ENCODE measurements at places on chromosomes 3 and 15.

GRCh38 chr15:52661909-52662308, 17.3 kb downstream of the ATOSA start:
- no peak for DNase-seq

- no peak for DNase-seq
Observed at GRCh38 chr15:33460166-33460805, 149.5 kb downstream of the RYR3 start.

DNA sequence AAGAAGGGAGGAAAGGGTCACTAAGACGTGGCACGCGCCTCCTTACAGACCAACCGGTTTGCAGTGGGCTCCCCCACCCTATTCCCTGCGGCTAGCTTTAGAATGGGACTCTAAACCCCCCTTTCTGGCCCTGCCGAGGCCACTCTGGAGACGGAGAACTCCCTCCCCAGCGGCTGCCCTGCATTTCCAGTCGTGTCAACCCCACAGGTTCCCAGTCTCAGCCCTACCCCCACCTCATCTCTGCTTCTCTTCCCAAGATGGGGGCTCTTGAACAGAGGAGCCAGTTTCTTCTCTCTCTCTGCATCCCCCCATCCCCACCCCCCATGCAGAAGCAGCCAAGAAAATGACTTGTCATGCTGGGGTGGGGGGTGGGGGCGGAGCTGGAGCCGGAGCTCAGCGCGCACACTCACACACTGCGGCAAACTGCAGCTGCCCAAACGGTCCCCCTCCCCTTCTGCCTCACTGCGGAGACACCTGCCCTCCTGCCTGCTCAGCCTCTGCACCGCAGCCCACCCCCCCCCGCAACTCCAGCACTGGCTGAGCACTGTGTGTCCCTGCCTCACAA, 871 bp downstream of the MAP1A start:
- no peak for DNase-seq

DNA sequence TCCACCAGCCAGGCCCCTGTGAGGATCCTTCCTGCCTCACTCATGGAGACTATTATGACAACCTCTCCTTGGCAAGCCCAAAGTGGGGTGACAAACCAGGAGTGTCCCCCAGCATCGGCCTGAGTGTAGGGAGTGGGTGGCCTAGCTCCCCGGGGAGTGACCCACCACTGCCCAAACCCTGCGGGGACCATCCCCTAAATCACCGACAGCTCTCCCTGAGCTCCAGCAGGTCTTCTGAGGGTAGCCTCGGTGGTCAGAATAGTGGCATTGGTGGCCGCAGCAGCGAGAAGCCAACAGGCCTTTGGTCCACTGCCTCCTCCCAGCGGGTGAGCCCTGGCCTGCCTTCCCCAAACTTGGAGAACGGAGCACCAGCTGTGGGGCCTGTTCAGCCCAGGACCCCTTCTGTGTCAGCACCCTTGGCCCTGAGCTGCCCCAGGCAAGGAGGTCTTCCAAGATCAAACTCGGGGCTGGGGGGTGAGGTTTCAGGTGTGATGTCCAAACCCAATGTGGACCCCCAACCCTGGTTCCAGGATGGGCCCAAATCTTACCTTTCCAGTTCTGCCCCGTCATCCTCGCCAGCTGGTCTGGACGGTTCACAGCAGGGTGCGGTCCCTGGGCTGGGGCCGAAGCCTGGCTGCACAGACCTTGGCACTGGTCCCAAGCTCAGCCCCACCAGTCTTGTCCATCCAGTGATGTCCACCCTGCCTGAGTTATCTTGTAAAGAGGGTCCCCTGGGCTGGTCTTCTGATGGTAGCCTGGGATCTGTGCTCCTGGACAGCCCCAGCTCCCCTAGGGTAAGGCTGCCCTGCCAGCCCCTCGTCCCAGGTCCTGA, 1.0 kb downstream of the LIMD1 start:
- no peak for DNase-seq

DNA sequence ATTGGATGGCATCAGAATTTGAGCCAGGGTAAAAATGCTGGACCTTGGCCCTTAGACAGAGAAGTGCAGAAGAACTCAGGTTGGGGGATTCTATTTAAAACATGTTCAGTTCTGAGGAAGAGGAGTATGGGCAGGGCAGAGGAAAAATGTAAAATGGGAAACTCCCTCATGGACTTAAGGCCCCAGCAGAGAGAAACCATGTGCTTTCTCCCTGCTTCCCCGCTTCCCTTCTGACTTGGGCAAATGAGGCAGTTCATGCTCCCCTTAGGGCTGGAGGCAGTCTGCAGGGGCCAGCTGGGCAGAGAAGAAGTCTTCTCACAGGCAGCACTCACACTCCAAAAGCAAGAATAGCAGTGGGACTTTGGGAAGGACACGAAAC, 9.9 kb upstream of the NUDT16 start:
- DNase-seq: no peak

DNA sequence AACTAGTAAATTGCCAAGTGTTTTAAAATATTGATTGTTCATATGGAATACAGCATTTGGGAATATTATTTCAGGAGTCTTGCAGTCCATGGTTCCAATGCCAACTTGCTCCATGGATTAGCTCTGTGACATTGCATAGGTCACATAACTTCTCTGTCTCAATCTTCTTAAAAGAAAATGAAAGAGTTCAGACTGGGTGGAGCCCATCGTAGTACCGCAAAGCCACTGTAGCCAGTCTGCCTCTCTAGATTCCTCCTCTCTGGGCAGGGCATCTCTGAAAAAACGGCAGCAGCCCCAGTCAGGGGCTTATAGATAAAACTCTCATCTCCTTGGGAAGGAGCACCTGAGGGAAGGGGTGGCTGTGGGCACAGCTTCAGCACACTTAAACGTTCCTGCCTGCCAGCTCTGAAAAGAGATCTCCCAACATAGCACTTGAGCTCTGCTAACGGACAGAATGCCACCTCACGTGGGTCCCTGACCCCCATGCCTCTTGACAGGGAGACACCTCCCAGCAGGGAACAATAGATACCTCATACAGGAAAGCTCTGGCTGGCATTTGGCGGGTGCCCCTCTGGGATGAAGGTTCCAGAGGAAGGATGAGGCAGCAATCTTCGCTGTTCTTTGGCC, 168.8 kb upstream of the CNTN4 start:
- no peak for DNase-seq

DNA sequence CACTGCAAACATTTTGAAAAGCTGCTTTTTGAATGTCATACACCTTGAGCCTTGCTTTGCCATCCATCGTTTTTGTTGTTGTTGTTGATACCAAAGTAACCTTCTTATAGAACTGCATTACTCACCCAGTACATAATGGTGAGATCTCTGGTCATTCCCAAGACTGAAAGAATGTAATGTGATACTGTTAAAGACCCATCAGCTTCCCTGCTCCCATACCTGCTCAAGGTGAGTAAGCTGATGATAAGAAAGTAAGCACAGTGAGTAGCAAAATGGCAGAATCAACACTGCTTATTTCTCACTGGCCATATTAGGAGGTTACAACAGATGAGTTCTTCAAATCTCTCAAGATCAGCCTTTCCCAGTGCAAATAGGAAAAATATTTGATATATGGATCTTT, 89.8 kb downstream of the CADPS start:
- no peak for DNase-seq

DNA sequence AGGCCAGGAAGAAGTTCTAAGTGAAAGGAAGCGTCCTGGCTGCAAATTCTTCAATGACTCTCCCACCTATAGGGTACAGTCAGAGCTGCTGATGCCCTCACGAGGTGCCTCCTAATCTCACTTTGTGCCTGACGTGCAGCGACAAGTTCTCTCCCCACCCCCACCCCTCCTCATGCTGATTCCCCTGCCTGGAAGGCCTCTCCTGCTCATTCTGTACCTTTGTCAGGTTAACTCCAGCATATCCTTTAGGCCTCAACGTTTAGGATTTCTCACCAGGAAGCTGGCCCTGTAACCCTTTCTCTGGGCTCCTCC, 25.0 kb downstream of the SLC12A8 start:
- DNase-seq: no peak

GRCh38 chr15:82545002-82545401, 4.7 kb upstream of the RPS17 start:
- no peak for DNase-seq

DNA sequence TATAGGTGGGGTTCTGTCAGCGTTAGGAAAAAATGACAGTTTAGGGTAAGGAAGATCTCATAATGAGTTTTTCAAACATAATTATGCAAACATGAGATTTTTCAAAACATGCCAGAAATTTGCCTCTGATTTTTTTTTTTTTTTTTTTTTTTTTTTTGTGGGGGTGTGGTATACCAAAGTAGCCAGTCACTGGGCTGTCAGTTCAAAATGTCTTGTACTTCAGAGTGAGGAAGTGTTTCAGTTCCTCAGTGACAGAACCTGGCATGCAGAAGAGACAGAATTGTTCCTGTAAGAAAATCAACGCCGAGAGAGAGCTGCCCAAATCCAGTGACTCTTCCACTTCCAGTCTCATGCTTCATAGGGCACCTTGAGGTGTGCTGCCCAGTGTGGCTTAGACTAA, 9.7 kb downstream of the NCBP2 start:
- DNase-seq: no peak

DNA sequence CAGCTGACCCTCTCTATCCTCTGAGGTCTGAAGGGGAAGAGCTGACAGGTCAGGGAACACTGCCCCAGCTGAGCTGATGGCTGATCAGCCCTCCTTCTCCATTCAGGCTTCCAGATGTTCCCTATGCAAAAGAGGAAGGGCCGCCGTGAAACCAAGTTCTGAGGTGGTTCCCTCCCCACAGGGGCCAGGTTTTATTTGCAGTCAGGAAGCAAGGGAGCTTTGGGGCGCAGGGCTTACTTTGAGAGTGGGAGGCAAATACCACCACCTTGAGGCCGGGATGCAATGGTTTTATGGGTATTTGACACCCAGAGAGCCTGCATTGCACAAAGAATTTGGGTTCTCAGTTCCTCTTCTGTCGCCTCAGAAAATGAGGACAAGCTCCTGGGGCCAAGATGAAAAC, 186.9 kb downstream of the ARRDC4 start:
- no peak for DNase-seq

DNA sequence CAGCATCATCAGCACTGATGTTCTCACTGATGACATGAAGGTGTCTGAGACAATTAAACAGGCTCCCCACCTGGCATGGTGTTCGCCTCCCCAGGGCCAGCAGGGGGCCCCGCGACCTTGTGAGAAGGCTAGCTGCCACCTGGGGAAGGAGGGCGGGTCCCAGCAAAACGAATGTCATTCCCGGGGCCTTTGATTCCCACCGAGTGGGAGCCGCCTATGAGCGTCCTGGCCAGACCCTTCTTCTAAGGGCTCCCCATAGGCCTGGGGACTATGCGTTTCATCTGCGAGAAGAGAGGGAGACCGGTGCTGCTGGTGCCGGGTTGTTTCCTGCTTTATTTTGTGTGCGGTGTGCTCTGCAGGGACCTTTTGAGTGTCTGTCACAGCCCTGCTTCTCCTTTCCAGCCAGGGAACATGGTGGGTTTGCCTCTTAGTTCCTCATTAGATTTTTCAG, 20.5 kb upstream of the MINDY4B start:
- DNase-seq: no peak

GRCh38 chr15:87579537-87579936, 677.0 kb downstream of the NTRK3 start:
- no peak for DNase-seq

- no peak for DNase-seq
Observed at GRCh38 chr15:54820811-54821210, 375.9 kb downstream of the RSL24D1 start.

DNA sequence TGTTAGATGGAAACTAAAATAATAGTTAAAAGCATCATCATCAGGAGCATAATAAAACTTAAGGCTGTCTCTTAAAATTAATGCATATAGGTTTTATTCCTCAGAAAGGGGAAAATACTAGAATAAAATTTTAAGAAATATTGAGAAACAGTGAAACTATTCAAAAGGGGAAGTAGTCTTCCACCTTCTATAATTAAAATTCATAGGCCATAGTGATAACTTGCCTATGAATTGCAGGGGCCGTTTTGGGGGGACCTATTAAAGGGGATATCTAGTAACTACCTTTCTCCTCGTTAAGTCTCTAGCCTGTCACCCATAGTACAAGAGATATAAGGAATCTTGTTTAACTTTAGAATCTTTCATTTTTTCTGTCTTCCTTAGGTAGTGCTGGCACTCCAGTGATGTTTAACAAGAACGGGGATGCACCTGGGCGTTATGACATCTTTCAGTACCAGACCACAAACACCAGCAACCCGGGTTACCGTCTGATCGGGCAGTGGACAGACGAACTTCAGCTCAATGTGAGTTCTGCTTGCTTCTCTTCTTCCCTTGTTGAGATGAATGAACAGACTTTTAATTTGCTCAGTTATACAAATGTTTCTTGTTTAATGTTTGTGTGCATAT, 600.4 kb downstream of the GRM7 start:
- DNase-seq: no peak

DNA sequence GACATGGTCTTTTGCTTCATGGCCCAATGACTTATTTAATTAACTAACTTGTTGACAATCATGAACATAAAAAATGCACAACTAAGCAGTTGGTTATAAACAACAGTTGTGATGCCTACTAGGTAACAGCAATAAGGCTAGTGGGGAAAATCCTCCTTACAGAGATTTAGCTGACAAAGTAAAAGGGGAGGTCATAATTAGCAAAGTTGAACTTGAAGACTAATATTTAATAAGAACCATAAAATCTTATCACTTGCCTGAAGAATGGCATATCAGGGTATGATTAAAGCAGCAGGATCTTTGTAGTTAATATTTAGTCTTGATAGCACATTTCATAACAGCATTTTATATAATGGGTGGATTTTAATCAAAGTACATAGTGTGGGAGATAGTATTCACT, 84.2 kb downstream of the MME start:
- DNase-seq: no peak

- no peak for DNase-seq
Observed at GRCh38 chr3:95798628-95799027, 1015.8 kb upstream of the EPHA6 start.

- no peak for DNase-seq
Observed at GRCh38 chr3:188659449-188660090, 505.6 kb downstream of the LPP start.

DNA sequence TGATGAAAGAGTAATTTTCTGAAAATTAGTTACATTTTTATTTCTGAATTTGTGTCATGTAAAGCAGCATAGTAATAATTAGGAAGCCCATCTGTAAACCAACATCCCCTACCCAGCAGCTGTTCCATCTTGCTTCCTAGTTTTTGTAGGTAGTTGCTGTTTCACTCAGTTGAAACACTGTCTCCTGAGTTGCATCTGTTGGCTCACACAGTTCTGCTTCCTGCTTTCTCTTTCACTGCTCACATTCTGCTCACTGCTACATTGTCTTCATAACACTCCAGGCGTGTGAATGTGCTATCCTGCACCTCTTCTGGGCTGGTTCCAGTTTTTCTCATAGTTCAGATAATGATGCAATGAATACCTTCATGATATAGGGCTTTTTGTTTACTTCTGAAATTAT, 123.4 kb downstream of the EPHB1 start:
- DNase-seq: no peak

DNA sequence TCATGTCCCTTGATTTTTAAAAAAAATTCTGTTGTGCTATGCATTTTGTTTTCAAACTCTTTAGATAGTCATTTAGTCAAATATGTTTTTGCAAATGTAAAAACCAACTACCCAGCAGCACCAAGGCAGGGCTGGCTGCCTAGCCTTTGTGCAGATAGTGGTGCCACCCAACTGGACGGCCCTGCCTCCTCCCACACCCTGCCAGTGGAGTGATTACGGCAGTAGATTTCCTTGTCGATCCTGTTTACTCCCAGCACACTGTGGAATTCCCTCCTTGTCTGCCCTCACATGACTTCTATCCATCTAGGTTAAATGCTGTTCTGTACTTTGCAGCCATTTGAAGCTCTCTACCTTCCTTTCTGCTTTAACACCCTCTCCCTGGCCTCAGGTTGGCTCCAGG, 79.4 kb upstream of the PLXNA1 start:
- no peak for DNase-seq

- no peak for DNase-seq
Observed at GRCh38 chr3:53089511-53089910, 40.7 kb downstream of the RFT1 start.

GRCh38 chr3:181369637-181370036, 342.1 kb upstream of the SOX2 start:
- DNase-seq: no peak

Measured in activated naive CD8-positive, alpha-beta T cell treated with anti-CD3 and anti-CD28 coated beads, Interleukin-2, amount 50 U/mL, for 16 hours (primary cell).